DMS53 (cell line): ENCODE measurements at places on chromosomes 2 and 18.

DNA sequence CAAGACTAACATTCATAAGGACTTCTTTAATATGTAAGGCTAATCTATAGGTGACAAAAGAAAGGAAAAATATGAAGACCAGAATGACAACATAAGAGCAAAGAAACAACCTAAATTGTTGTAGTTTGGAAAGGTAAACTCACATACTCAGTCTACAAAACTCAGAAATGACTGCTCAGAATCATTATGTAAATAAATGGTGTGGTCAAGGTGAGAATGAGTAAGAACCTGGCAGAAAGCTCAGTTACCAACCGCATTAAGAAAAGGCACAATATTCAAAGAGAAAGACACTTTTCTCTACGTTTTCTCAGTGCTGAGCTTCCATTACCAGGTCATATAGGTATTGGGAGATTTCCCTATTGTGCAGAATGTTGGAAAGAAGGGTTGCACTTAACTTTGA, 15.8 kb downstream of the ATF2 start:
- DNase-seq, result no peak

- peak; percentile 99 for DNase-seq
These were observed at the start of the genes CEP76 and PSMG2 for GRCh38 chr18:12702221-12703095. TSS of gene CEP76 (minus strand) at chr18:12702723. CDS start at chr18:12702548, 175 bp downstream. TSS of gene PSMG2 (plus strand) at chr18:12703042. CDS start at chr18:12703108, 66 bp downstream.

GRCh38 chr2:49286726-49287125, 132.4 kb upstream of the FSHR start:
- DNase-seq, result no peak

DNA sequence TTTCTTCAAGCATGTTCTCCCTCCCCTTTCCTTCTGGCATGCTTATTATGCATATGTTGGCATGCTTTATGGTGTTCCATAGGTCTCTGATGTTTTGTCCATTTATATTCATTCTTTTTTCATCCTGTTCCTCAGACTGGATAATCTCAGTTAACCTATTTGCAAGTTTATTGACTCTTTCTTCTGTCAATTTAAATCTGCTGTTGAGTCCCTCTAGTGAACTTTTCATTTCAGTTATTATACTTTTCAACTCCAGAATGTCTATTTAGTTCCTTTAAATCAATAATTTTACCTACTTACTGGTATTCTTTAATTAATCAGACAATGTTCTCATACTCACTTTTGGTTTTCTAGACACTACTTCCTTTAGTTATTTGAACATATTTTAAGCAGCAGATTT, 101.2 kb downstream of the GALNT14 start:
- DNase-seq, result no peak

DNA sequence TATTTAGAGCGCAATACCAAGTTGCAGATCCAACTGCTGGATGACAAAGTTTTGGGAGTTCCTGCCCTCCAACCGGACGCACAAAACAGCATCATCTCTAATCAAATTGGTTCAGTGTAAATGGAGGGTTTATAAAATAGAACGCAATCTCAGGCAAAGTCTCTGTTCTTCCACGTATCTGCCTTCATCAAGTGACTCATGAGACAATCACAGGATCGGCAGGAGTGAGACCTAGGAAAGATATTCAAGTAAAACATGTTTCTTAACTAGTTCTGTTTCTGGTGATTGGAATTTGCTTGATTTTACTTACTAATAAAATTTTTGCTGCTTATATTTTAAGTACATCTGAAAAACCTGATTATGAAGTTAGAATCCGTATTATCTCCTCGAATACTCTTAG, 7.6 kb downstream of the FZD5 start:
- DNase-seq, result no peak

DNA sequence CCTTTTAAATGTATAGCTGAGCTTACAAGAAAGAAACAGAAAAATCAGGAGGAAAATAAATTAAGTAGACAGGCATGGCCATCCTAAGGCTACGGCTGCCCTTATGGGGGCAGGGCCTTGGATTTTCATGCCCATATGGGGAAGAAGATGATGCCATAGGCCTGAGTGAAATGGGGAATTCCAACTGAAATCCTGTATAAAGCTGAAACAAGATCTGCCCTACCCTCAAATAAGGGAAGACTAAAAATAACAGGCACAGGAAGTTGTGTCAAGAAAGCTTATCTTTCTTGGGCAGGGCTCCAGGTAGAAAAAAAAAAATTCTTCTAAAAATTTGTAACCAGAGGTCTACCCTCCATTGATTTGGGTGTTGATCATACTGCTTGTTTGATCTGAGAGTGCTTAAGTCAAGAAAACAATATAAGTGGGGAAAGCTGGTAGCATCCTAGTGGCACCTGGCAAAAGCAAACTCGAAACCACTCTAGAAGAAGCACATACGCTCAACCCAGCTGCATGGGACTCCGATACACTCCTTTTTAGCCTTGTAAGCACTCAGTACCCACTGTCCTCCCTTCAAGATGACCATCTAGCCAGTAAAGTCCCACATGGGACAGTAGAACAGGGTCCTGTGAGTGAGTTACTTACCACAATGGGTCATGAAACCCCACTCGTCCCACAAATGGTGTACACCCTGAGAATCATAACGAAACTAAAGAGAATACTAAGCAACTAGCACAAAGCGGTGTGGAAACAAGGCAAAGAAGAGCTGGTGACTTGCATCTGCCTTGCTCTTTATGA, 22.3 kb downstream of the DNAH7 start:
- DNase-seq, result peak; percentile 14

- no peak for DNase-seq
These were observed 182.5 kb downstream of the TMX3 start for GRCh38 chr18:68532328-68532885.

- DNase-seq, result no peak
These were observed 460.5 kb downstream of the DSC3 start for GRCh38 chr18:30582078-30582477.

- DNase-seq, result peak; percentile 24
These were observed 88.9 kb downstream of the MYL12B start for GRCh38 chr18:3350566-3351527.

DNA sequence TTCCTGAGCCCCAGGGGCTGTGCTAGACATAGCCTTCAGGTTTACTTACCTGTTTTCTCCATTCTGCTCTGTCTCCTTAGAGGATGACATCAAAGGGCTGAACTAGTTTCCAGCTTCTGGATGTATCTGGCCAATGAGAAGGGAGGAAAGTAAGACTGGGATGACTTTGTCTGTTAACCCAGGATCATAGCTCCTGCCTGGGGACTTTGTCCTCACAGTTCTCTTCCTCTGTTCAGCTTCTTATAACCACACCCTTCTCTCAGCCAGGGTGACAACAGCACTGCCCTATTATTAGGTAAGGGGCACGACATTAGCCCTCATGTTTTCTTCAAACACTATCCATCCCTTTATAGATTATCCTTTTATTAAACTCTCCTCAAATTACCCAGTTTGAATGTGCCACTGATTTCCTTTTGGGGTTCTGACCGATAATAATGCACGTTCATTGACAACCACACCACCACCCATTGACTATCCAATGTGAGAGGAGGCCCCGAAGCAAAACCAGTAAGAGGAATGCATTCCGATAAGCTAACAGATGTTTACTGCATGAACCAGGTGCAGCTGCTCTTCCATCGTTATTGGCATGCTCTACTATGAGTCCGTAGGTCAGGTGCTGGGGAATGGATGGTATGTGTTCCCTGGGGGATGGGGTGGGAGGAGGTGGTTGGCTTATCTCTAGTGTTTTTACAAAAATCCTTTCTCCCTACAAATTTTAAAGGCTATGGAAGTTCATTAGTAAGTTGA, 23.5 kb downstream of the TSN start:
- DNase-seq, result peak; percentile 41

- DNase-seq, result peak; percentile 1
These were observed 73.6 kb downstream of the ARL6IP6 start for GRCh38 chr2:152791979-152792378.

DNA sequence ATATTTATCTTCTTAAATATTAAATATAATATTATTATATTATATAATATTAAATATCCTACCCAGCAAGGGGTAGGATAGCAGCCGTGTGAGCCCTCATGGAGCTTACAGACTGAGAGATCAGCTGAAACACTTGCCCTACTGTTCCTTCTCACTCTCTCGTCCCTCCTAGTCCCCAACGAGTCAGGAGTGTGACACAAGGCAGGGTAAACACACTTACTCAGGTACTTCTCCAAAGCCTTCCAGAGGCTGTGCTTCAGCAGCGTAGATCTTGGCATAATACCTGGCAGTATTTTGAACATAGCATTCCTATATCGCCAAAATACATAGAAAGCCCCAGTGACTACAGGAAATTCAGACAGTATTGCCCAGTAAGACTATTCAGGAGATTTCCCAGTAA, 114.1 kb downstream of the ALPK2 start:
- DNase-seq, result no peak

DNA sequence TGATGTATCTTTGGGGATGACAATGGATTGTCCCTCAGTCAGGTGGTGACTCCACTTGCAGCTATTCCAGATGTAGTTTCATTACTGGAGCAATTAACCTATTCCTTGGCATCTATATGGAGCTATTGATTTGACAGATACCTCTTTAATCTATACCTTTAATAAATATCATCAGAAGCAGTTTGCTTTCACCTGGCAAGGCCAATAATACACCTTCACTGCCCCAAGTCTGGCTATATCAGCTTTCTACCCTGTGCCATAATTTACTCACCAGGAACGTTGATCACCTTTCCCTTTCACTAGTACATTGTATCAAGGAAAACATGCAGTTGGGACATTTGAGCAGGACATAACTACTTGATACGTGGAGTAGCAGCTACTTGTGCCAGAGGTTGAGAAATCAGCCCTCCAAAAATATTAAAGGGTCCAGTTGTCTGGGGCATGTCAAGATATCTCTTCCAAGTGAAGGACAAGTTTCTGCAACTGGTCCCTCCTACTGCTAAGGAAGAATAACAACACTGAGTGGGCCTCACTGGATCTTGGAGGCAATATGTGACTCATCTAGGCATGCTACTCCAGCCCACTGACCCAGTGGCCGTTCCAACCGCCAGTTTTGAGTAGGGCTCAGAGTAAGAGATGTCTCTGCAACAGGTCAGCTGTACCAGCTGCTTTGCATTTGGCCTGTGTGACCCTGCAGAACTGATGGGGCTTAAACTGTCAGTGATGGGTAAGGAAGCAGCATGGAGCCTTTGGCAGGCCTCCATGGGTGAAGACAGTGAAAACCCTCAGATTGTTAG, 67.0 kb downstream of the PSMG2 start:
- DNase-seq, result no peak

DNA sequence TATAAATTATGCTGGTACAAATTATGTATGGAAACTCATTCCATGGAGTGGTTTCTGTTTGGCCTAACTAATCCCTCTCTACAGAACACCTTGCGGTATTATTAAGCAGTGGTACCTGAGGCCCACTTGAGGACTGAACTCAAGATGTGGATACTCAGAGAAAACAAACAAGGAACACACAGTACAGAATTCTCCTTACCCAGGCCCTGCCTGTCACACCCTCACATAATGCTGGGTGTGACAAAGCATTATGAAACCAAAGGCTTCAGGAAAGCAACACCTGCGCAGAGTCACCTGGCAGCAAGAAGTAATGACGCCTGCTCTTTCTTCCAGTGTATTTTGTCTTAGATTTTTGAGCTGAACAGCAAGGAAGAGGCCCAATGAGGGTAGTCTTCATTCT, 264.7 kb downstream of the PAX3 start:
- peak; percentile 84 for DNase-seq

DNA sequence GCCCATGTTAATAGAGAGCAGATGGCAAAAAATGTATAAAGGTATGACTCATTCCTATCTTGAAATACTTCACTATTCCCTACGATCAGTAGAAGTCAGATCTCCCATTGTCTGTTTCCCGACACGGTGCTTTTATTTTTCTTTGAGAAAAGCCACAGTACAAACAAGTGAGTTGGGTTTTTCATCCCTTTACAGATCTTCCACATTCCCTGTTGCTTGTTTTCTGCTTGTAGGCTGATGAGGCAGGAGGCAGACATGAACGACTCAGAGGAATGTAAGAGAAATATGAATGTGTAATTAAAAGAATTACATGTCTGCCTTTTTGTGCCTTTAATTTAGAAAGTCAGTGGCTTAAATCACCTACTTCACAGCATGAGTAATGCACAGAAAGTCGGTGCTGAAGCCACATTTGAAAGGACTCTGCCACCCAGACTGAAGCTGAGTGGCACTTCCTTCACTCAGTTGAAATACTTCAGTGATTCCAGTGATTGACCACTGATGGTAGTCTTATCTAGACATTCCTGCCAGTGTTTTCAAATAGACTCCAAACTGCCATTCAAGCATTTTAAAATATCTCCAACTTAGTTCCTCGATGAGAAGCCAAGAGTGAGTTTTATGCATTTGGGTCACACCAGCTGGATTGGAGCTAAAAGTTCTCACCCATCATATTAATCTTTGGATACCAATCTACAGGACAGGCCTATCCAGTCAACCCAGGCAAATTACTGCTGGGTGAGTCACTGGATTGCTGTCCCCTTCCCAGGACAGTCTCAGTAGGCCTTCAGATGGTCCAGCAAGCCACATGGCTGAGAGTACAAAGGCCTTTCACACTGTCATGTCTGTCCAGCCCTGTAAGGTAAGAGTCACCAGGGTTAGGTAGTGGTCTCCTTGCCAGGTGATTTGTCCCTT, 79.0 kb downstream of the COLEC12 start:
- peak; percentile 66 for DNase-seq

GRCh38 chr18:22169889-22170420, 566 bp downstream of the GATA6 start:
- DNase-seq, result no peak

GRCh38 chr2:181036848-181037603, 56.6 kb downstream of the UBE2E3 start:
- no peak for DNase-seq

DNA sequence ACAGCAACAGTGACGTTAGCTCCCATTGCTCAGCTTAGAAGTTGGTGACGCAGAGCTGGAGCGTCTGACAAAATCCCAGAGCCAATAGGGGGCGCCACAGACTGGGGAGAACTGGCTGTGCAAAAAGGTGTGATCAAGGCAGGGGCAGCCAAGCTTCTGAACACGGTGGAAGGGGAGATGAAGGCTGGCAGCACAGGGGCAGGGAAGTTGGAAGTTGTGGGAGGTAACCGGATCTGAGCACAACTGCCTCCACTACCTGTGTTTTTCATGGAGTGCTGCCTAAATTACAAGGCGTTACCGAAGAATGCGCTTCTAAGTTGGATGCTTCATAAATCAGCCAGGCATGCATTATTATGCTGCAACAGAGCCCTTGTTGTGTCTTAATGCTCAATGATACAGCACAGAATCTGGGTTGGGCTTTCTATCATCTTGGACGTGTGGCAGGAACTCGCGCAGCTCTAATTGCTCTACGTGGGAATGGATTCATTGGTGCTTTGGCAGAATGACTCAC, 370.0 kb downstream of the SLC4A3 start:
- DNase-seq, result peak; percentile 38

- DNase-seq, result no peak
These were observed 90.9 kb downstream of the GPD2 start for GRCh38 chr2:156526950-156527636.

- no peak for DNase-seq
These were observed 66.6 kb upstream of the ODC1 start for GRCh38 chr2:10514743-10515142.

- peak; percentile 2 for DNase-seq
These were observed 52.0 kb upstream of the ARL4C start for GRCh38 chr2:234548695-234549420.

DNA sequence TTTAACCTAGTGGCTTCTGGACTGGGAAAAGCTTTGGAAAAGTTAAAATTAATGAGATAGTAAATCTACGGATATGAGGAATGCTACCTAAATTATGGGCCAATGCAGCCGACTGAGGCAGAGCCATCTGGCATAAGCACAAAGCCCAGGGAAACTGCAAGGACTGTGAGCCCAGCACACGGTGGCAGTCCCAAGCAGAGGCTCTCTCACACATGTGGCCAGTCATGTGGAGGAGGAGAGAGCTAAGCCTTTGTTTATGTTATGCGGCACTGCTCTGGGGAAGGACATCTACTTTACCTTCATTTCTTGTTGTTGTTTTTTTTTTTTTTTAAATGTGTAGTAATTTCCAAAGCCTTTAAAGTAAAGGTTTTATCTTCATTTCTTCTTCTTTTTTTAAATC, 267.0 kb downstream of the STK39 start:
- DNase-seq, result no peak
